ENCODE measurements at places on chromosomes 3 and 15.

DNA sequence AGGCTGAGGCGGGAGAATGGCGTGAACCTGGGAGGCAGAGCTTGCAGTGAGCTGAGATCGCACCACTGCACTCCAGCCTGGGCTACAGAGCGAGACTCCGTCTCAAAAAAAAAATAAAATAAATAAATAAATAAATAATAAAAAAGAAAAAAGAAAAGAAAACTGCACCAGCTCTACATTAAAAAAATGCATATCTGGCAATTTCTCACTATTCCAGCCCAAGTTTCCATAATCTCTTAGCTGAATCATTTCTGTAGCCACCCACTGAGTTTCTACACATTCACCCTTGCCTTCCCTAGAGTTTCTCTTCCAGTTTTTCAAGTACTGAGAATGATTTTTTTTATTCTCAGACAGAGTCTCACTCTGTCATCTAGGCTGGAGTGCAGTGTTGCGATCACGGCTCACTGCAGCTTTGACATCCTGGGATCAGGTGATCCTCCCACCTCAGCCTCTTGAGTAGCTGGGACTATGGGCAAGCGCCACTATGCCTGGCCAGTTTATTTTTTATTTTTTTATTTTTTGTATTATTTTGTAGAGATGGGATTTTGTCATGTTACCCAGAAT is 24.5 kb upstream of the SLC7A14 start:
- DNase-seq = no peak

DNA sequence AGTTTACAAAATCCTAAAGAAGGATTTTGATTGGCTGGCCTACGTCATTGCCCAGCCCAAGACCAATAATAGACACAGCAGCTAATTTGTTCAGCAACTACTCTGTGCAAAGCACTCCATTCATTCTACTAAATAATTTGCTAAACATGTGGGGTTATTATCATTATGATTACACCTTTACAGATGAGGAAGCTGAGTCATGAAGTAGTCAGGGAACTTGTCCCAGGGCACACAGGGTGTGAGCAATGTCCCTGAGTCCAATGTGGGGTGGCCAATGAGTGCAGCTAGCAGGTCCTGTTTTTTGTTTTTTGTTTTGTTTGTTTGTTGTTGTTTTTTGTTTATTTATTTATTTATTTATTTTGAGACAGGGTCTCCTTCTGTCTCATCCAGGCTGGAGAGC is 183.6 kb downstream of the ABHD5 start:
- DNase-seq = no peak

DNA sequence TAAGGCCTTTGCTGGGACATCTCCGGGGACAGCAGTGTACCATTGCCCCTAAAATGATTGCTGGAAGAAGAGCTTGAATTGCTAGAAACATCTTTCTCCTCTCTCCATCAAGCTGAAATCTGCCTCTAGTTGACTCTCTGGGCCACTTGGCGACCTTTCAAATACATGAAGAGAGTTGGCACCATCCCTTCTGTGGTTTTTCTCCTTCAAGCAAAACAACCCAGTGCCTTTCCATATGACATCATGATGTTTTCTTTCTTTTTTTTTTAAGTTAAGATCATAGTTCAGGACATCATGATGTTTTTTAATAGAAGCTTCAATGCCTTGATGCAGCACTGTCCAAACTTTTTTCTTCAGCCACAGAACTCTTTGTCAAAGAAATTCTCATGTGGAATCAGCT is 144.0 kb upstream of the PTPRG start:
- DNase-seq = peak; percentile 36

DNA sequence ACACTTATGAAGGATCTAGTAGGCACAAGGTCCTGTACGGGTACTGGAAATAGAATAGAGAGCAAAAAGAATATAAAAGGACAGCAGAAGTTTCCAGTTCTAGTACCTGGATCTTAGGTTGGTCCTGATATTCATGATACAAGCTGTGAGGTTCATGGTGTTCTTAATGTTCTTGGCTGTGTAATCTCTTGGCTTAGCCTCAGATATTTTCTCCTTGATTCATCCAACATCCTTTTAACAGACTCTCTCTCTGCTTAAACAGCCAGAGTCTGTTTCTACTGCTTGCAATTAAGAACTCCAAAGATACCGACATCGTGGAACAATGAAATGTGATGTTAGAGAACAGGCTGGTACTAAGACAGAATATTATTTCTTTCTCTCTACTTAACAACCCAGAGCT is 49.9 kb downstream of the CNTN3 start:
- no peak for DNase-seq

DNA sequence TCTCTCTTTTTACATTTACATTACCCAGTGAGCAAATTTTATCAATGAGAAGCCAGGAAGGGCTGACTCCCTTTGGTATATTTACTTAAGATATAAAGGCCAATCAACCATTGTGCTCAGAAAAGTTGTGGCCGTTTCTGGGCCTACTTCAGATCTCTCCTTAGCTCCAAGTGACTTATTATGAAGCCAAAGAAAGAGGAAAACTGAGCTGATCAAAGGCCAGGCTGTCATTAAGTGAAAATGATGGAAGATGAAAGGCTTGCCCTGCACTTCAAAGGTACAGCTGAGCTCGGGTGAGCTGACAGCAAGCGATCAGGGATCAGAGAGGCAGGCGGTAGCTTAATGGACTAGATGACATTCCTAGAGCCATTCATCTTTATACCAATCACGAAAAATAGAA is 24.8 kb downstream of the VGLL4 start:
- DNase-seq = no peak

GRCh38 chr3:192802957-192803899 is 75.9 kb upstream of the FGF12 start:
- peak; percentile 44 for DNase-seq

GRCh38 chr3:180492047-180492446 is 109.9 kb upstream of the TTC14 start:
- DNase-seq = no peak
